ENCODE measurements at places on chromosomes 1 and 21.

GRCh38 chr1:232610192-232610901, 19.6 kb downstream of the SIPA1L2 start:
- no peak for DNase-seq

DNA sequence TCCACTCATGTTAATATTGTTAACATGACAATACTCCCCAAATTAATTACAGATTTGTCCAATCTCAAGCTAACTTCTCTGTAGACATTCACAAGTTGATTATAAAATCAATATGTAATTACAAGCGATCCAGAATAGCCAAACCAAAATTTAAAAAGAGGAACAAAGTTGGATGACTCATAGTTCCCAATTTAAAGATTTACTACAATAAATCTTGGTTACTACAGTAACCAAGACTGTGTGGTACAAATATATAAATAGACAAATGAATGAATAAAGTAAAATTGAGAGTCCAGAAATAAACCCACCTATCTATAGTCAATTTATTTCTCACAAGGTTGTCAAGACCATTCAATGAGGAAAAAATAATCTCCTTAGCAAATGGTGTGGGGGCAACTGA, 7.1 kb upstream of the KRTAP10-4 start:
- no peak for DNase-seq

DNA sequence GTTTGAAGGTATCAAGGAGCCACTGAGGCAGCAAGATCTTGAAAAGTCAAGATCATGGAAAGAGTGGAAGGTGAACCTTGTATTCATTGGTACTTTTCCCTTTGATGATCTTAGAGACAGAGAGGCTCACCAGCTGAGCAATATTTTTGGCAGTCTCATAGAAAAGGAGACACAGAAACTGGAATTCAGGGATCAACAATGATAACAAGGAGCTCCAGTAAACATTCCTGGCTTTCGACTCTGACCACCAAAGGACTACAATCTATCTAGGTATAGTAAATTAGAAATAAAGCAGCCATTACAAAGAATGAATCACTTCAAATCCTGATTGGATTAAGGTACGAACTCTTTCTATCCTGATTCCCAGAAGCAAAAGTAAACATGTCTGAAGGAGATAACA, 615.4 kb downstream of the KIF26B start:
- DNase-seq, result no peak

- DNase-seq, result no peak
Measured at GRCh38 chr1:24468685-24469316, 33.8 kb upstream of the RCAN3 start.

Measured in GM12865 (cell line).